ENCODE measurements at places on chromosomes 2 and 18.

DNA sequence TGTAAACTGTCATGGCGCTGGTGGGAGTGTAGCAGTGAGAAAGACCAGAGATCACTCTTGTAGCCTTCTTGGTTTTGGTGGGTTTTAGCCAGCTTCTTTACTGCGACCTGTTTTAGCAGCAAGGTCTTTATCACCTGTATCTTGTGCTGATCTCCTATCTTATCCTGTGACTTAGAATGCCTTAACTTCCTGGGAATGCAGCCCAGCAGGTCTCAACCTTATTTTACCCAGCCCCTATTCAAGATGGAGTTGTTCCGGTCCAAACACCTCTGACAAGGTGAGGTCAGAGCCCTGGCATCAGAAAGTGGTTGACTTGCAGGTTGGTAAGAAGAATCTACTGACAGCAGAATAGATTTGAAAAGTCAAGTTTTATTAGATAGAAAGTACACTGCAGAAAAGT, 55.0 kb upstream of the MSH6 start:
- no peak for DNase-seq

DNA sequence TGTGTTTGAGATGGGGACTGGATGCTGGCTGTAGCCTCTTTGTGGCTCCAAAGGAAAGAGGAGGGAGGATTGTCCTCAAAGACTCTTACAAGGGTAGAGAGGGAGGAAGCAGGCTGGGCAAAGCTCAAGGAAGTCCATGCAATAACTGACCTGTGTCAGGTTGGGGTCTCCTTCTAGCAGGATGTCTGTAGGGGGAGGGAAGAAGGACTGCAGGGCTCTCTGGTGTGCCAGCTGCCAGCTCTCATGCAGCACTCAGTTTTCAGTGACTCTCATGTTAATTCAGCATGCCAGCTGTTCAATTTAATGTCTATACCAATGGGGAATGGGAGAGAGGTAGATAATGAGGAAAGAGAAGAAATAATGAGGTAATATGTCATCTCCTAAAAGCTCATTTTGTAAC, 85.3 kb upstream of the RANBP2 start:
- no peak for DNase-seq

- DNase-seq: no peak
Measured at GRCh38 chr2:85913884-85914881, 25.4 kb upstream of the ST3GAL5 start.

DNA sequence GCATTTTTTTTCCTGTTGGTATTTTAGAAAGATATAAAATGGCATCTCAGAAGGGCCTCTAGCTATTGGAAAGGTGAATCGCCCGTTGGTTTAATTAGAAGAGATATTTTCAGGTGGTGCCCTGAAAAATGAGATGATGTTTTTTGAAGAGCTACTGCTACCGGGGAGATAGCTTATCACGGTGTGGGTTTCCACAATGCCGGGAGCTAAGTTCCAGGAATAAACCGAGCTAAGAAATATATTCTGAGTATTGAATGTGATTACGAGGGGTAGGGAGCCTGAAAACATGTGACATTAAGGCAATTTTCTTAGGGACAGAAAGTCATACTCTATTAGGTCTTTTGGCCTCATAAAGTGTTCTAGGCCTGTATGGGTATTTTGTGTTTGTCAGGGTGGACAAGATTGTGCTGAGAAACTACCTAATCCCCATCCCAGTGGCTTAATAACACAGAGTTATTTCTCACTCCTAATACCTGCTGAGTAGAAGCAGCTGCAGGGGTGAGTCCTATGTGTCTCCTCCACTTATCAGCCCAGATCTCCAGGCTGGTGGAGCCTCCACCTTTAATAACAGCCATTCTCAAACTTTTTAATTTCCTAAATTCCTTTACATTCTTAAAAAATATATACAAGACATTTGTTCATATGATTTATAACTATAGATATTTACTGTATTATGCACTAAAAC, 150.2 kb downstream of the LRRTM1 start:
- no peak for DNase-seq

DNA sequence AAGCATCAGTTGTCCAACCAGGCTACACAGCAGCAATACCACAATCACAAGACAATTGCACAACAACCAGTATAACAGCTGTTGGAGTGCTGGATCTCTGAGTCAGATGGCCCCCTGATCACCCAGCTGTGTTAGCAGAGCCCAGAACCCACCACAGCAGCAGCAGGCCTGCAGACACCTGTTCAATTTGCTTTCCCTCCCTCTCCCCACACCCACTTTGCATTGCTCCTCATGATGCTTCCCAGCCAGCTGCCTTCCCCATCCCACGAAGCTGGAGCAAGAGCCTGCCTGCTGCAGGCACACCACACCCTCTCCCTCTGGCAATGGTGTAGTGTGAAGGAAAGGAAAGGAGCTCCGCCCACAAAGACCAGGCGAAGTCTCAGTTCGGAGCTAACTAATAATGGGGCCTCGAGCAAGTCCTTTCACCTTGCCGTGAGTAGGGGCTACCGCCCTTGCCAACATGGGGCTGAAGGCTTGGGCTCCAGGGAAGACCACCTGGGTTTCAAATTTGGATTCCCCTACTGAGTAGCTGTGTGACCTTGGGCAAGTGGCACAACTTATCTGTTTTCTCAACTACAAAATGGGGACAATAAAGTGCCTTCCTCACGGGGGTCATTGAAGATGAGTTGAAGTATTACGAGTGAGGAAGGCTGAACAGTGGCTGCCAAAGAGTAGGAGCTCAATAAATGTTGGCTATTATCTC, 19.4 kb upstream of the ZBTB7C start:
- no peak for DNase-seq

- no peak for DNase-seq
Measured at GRCh38 chr18:28794459-28795245, 617.7 kb upstream of the CDH2 start.

DNA sequence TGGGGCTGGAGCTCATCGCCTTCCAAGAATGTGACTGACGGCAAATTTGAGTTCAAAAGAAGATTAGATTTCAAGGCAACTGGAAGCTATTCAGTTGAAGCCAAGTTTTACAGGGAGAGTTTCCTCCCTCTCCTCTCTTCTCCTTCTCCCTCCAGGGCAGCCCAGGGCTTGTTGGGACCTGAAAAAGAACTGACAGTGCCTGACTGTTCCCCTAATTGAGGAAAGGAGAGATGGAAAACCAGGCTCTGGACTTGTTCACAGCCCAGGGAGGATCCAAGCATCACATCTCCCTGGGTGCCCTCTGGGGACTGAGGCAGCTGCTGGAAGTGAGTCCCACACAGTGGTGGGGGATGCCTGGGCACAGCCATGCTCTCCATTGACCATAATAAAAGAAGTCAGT, 88.1 kb downstream of the THNSL2 start:
- no peak for DNase-seq

DNA sequence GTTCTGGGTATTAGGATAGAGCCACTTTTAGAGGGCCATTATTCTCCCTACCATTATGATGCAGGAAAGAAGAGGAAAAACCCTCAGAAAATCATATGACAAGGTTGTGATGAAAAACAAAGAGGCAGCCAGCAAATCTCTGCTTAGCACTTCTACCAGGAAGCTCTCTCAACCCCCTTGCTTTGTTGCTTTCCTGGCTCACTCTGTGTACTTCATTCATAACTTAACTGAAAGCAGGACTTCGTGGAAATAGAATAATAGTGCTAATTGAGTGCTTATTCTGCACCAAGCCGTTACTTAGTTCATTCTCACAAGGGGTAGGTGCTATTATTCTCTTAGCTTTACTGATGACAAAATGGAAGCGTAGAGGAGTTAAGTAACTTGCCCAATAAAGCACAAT, 354.1 kb downstream of the HRH4 start:
- DNase-seq: no peak

DNA sequence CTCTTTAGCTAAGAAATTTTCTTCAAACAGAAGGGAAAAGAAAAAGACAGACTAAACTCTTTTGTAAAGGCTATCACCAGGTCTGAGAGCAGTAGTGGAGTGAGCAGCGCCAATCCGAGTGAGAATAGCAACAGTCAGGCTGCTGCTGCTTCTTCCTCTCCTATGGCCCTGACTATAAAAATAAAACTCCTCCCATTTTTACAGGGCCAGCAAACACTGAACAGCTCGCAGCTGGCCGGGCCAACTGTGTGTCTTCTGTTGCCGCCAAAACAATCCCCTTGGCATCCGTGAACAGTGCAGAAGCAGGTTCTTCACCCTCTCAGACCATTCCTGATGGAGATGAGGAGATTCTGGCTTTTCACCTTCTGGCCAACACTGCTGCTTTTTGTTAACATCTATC, 124.5 kb downstream of the CNTNAP5 start:
- DNase-seq: no peak

DNA sequence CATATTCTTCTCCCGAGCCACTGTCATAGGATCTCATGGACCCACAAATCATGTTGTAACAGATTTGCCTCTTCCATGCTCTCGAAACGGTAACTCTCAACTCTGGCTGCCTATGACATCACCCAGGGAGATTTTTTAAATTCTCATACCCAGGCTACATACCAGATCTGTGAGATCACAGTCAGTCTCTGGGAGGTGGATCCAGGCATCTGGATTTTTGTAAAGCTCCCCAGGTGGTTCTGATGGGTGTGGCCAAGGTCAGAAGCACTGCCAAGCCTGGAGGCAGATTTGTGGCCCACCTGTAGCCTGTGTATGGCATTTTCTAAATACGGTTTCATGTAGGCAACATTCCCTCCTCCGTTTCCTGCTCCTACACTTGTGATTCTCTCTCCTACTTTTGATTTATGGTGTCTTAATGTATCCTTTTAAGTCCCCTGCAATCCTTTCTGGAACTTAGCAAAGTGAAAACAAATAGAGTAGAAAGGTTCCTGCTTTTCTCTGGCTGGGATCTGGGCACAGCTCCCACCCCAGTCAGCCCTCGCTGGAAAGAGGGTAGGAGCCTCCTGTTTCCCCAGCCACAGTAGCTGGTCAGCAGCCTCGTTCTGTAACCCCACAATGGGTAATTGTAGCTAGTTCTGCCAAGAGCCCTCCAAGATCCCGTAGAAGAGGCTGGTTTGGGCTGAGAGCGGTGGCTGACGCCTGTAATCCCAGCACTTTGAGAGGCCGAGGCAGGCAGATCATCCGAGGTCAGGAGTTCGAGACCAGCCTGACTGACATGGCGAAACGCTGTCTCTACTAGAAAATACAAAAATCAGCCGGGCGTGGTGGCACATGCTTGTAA, 96.2 kb downstream of the KLHL29 start:
- no peak for DNase-seq

- DNase-seq: no peak
Measured at GRCh38 chr2:230000118-230000841, 68.4 kb downstream of the SLC16A14 start.

DNA sequence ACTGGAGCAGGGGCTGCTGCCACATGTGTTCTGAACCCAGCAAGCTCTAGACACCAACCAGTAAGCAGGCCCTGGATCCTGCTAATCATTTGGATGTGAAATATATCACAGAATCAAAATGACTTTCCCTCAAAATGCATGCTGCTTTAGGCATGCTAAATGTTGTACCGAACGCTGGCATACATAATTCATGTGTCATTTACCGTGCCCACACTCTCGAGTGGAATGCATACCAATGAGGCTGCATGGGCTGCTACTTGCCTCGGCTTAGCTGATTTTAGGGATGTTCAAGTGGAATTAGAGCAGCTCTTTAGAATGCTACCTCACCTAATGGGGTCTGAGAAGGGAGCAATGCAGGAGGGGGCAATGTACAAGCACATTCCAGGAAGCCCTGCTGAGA, 509.6 kb upstream of the RAB6C start:
- no peak for DNase-seq

Data from RWPE2 (cell line).